ENCODE measurements at places on chromosomes 1 and 21.

- DNase-seq: peak; percentile 39
These were observed 2.9 kb downstream of the NCDN start for GRCh38 chr1:35560256-35561225.

- no peak for DNase-seq
These were observed 345.6 kb upstream of the AJAP1 start for GRCh38 chr1:4308806-4309205.

- DNase-seq: no peak
These were observed 20.1 kb upstream of the ARHGAP29 start for GRCh38 chr1:94257444-94257843.

- DNase-seq: no peak
These were observed 42.6 kb upstream of the EDN2 start for GRCh38 chr1:41526956-41527561.

GRCh38 chr1:196516373-196516772 lies 91.9 kb downstream of the KCNT2 start:
- no peak for DNase-seq

DNA sequence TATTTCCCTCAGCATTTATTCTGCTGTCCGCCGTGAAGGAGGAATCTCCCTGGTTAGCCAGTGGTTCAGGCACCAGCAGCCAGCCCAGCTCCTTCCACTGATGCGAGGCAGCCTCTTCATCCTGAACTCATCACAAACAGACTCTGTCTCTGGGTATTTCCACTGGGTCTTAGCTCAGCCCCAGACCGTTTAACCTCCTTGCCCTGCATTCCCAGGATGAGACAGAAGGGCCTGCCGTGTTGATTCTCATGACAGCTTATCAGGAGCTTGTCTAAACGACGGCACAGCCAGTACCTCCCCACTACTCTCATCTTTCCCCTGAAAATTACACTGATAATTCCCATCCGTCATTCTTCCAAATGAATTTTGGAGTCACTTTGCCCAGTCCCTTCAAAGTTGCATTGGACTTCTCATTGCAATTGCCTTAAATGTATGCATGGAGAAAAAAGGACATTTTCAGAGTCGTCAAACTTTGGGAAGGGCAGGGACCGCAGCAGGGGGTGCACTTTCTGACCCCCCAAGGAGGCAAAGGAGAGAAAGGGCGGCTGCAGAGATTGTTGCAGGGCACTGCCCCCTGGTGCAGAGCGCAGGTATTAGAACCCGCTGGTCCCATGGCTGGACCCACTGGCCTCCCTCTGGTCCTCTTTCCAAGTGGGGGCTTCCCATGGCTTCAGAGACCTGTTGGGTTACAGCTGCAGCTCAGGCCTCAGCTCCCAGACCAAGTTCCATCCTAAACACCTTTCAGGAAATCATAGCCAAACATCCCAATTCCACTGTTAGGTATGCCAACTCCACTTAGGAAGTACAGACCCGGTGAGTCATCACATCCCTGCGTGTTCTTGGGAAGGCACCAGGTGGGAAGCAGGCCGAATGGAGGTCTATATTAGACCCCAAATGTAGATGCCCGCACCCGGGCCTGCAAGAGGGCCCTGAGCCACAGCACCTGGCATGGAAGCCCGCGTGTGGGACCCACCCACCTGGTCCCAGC lies 3.7 kb upstream of the MEGF6 start:
- no peak for DNase-seq

- no peak for DNase-seq
These were observed 52.2 kb downstream of the KIRREL1 start for GRCh38 chr1:158045639-158046038.

DNA sequence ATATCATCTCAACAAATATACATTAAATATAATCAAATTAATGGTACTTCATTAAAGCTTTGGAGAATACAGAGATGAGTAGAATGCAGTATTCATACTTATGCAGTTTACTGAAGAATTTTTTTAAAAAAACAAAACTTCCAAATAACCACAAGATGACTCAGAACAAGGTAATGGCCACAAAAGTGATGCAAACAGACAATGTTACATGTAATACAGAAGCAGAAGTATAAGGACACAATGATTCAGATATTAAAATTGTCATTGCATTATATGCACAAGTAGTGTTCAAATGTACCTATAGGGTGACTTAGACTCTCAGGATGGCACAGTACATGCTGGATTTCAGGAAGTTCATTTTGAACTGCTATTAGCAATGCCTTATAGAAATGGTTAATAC lies 227.2 kb upstream of the ST6GALNAC5 start:
- no peak for DNase-seq

DNA sequence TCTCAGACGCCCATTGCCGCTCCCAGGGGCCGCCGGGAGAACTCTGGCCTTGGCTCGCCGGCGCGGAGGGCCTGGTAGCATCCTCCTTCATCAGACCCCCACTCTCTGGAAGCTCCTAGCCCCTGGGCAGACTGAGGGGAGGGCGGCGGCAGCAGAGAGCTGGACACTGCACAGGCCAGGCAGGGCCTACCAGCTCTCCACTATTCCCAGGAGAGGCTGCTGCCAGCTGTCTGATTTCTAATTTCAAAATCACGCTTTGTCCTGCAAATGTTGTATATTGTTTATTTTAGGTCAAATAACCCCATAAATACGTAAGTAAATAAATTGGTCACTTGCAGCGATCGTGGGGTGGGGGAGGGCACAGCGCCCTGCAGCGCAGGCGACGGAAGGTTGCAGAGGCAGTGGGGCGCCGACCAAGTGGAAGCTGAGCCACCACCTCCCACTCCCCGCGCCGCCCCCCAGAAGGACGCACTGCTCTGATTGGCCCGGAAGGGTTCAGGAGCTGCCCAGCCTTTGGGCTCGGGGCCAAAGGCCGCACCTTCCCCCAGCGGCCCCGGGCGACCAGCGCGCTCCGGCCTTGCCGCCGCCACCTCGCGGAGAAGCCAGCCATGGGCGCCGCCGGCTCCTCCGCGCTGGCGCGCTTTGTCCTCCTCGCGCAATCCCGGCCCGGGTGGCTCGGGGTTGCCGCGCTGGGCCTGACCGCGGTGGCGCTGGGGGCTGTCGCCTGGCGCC lies at the start of gene MTARC1:
TSS of gene MTARC1 (plus strand) at position 577 of the 732 bp plus-strand sequence. CDS start at position 609, 32 bp downstream.
- DNase-seq: no peak

- DNase-seq: no peak
These were observed 61.0 kb downstream of the SPATA46 start for GRCh38 chr1:162315673-162316072.

- no peak for DNase-seq
These were observed 74.2 kb downstream of the KIRREL1 start for GRCh38 chr1:158067662-158068061.

DNA sequence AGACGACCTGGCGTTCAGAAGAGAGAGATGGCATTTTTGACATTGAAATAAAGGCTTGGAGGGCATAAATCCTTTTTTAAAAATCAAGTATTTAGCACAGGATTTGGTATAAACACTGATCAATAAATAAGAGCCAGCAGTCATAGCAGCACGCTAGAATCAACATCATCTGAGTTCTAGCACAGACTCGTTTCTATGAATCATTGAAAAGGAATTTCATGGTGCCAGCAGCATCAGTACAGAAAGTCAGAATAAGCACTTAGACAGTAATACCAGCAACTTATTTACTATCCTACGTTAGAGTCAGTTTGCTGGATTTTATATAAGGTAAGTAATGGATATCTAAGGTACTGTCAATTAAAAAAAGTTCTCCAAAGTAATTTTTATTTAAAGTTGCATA lies 119.3 kb downstream of the HLCS start:
- DNase-seq: no peak

DNA sequence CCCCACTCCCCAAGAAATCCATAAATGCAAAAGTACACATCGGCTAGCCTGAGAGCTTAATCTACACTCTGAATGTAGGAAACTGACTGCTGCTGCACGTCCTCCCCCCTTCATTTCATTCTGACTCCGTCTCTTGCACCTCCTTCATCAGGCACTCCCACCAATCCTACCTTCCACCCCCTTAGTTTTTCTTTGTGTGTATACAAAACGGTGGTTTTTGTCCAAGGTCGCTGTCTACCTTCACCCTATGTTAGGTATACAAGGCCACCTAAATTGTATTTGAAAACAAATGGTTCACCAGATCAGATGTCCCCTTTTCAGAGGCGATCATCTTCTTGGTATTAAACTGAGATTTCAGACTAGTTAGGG lies 1.9 kb downstream of the WDR26 start:
- peak; percentile 54 for DNase-seq

DNA sequence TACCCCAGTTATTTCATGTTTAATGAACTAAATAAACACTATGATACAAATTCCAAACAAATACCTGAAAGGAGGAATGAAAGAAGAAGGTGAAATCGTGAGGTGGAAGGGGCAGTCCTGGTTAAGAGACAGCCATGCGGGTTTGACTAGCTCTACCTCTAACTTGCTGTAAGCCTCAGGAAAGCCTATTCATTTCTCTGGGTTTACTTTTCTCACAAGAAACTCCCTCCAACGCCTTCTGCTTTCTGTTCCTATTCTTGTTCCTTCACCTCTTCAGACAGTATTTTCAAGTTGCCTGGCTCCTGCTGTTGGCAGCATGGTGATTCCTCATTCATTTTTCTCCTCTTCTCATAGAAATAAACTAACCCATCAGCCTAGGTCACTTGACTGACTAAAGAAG lies 92.4 kb downstream of the NTPCR start:
- DNase-seq: no peak

- no peak for DNase-seq
These were observed 715.0 kb upstream of the ADAMTS5 start for GRCh38 chr21:27681841-27682240.

GRCh38 chr1:184039126-184039525 lies 1.6 kb upstream of the COLGALT2 start:
- DNase-seq: no peak

DNA sequence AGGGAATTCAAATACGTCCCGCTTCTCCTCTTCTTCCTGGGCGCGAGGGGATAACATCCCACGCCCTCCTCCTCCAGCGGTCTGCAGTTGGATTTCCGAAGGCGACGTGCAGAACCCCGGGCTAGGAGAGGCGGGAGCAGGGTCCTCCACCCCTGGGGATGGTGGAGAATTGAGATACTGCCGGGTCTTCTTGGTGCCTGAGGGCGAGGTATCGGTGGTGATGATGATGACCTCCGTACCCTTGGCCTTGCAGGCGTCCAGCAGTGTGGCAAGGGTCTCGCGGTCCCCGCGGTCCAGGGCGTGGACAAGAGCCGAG lies 3.2 kb upstream of the LIX1L start:
- no peak for DNase-seq

DNA sequence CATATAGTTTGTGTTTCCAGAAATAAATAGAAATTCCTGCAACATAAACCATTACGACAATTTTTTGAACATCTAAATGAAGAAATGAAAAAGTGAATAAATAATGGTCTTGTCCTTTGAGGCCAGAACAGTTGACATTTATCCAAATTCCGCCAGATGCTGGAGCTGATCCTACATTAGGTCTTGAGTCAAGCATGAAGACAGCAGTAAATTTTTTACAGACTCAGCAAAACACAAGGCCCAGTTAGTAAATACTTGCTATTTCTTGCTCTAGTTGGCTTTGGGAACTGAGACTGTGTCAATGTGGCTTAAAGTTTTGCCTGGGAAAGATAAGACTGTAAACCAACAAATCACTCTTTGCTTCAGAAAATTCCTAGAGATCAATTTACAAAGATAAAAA lies 540.1 kb upstream of the RGS18 start:
- DNase-seq: no peak

GRCh38 chr1:34398241-34398915 lies 221.7 kb downstream of the C1orf94 start:
- DNase-seq: no peak

DNA sequence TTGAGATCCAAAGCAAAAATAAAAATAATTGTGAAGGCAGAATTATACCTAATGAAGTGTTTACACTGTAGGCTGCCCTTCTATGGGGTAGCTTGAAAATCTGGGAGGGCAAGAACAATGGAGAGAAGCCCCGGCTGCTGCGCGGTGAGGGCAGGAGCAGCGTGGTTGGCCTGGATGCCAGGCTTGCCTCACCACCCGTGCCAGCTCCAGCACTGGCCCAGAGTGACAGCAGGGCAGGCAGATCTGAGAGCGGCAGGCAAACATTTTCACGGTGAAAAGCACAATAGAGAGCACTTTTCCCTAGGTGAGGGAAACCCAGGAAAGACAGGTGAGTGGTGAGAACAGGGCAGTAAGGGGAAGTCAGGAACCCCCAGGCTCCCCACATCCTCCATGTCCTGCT lies 1.4 kb downstream of the PROK1 start:
- DNase-seq: no peak

DNA sequence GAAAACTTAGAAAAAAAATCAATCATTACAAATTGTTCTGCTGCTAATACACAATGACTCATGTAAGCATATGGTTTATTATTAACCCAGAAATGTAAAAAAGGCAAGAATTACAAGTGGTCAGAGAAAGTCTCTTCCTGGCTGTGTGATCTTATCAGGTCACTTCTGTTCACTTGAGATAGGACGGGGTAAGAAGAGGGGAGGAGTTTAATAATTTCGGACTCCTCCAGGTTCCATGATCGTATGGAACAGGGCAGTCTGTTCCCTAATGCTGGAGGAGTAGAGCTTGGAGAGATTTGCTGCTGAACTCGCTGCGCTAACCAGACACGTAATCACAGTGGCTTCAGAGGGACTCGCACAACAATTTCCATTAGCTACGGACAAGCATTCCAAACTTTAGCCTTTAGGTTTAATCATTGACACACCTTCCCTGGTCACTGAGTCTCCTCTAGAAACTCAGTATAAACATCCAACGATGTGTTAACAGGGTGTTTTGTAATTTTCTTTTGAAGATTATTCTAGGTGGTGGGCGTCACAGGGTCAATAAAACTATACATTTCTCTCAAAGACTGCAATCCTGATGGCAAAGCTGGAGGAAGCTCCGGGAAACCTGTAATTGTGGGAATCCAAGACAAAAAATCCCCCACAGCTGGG lies 1.3 kb downstream of the CRYZ start:
- DNase-seq: no peak

GRCh38 chr1:46562498-46562897 lies 11.1 kb upstream of the KNCN start:
- DNase-seq: no peak

DNA sequence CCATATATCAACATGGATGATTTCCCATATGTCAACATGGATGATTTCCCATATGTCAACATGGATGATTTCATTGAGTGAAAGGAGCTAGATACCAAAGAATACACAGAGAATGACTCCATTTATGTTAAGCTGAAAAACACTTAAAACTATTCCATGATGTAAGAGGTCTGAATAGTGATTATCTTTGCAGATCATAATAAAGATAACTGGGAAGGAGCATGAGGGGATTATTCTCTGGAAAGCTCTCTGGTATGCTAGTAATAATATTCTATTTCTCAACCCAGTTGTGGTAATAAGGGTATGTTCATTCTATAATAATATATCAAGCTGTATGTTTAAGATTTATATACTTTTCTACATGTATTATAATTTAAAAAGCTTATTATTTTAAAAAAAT lies 14.1 kb downstream of the SYNJ1 start:
- no peak for DNase-seq

- DNase-seq: no peak
These were observed 23.8 kb upstream of the PPP1R15B start for GRCh38 chr1:204435381-204435831.

- no peak for DNase-seq
These were observed 371.3 kb downstream of the VAV3 start for GRCh38 chr1:107593501-107594209.

- no peak for DNase-seq
These were observed 35.0 kb downstream of the ACKR1 start for GRCh38 chr1:159239551-159240220.
